Dermis microvascular lymphatic vessel endothelial cell (primary cell): ENCODE measurements at places on chromosomes 1 and 21.

- no peak for DNase-seq
These were observed 14.3 kb upstream of the LRRC53 start for GRCh38 chr1:74526708-74527107.

- peak; percentile 29 for DNase-seq
These were observed 37.9 kb downstream of the CDK18 start for GRCh38 chr1:205542367-205542766.

DNA sequence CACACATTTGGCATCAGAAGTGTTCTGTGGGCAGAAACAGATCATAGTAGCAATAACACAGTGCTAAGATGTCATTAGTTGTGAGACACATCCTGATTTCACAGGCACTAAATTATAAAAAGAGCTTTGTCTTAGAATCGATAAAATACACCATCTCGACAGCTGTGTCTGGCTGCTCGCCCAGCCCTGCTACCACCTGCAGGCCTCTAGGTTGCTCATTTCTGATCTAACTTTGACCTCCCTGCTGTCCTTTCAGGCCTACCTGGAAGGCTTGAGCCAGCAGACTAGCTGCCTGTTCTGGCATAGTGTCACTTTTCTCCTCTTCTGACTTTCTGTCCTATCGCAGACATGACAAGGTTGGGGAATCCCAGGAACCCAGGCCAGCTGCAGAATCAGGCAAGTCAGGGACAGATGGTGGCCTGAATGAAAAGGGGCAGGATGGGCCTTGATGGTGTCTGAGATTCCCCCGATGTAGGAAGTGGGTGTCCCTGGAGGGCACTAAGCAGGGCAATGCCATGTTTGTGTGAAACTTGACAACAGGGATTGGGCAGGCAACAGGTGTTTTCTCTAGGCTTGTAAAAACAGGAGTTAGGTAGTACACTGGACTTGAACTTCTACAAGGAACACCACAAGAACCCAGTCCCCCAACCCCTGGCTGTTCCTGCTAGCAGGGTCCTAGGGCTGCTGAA is 66.6 kb upstream of the RHOU start:
- no peak for DNase-seq

- no peak for DNase-seq
These were observed 3.0 kb downstream of the PEAR1 start for GRCh38 chr1:156896490-156897033.

DNA sequence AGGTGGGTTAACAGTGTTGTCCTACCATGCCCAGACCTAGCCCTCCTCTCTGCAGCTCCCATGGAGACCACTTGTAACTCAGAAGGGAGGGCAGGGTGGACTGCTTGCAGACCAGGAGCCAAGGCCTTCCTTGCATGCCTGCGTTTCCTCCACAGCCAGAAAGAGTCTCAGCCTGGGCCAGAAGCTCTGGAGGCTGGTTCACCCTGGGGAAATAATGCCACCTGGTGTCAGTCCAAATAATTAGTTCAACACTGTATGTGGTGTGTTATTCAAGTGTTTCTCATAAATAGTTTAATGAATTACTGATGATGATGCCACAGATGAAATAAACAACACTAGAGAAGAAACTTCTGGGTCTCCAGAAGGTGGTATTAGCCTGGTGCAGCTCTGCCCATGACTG is 16.9 kb upstream of the VANGL1 start:
- DNase-seq: no peak
